CD4-positive, alpha-beta T cell treated with Interleukin-21 for 1 hour (primary cell): ENCODE measurements at places on chromosomes 3 and 15.

- no peak for DNase-seq
Observed at GRCh38 chr3:40043444-40043755, 234.0 kb downstream of the MYRIP start.

GRCh38 chr15:77630956-77631744 is 1.6 kb downstream of the LINGO1 start:
- DNase-seq: no peak

GRCh38 chr3:173653781-173654180 is 256.2 kb downstream of the NLGN1 start:
- no peak for DNase-seq

GRCh38 chr3:125433091-125433534 is 58.0 kb upstream of the ZNF148 start:
- no peak for DNase-seq

- no peak for DNase-seq
Observed at GRCh38 chr3:114011059-114011797, 45.1 kb downstream of the CCDC191 start.

DNA sequence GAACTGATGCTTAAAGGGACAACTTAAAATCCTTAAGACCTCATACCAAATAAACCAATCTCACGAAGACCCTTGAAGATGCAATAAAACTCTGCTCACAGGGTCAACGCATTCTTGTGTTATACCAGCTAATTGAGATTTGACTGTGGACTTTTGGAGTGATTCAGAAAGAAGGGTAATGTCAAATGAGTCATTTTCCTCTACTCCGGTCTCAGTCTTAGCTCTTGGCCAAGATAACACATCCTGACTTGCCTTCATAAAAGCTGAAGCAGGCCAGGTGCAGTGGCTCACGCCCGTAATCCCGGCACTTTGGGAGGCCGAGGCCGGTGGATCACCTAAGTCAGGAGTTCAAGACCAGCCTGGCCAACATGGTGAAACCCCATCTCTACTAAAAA is 3.8 kb downstream of the PKM start:
- peak; percentile 31 for DNase-seq

GRCh38 chr3:117745516-117745915 is 1035.9 kb downstream of the TUSC7 start:
- no peak for DNase-seq
